Esophagus squamous epithelium (tissue), 5 donors: ENCODE measurements at places on chromosomes 7 and 10.

- DNase-seq = no peak
Measured at GRCh38 chr7:96663871-96664445, 45.7 kb downstream of the SEM1 start.

GRCh38 chr7:461453-462172 is 58.0 kb downstream of the PDGFA start:
- no peak for DNase-seq

GRCh38 chr10:58320351-58321049 is 14.3 kb upstream of the UBE2D1 start:
- DNase-seq = no peak

DNA sequence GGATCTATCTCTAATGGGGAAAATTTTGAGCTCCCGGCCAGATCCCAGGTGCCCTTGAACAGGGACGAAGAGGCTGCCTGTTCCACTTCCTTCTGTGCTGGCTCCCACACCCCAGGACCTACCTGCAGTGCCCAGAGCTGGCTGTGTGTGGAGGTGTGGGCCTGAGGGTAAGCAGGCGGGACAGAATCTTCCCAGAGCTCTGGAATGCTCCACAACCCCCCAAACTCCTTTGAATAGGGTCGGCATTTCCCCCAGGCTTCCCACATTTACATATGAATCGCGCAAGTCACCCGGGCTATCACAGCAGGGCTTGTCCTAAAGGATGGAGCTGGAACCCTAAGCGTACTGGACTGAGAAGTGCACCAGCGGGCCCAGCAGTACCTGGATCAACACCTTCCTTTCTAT is 95.9 kb downstream of the DNMBP start:
- no peak for DNase-seq

- DNase-seq = no peak
Measured at GRCh38 chr7:144907577-144907976, 71.7 kb upstream of the TPK1 start.

DNA sequence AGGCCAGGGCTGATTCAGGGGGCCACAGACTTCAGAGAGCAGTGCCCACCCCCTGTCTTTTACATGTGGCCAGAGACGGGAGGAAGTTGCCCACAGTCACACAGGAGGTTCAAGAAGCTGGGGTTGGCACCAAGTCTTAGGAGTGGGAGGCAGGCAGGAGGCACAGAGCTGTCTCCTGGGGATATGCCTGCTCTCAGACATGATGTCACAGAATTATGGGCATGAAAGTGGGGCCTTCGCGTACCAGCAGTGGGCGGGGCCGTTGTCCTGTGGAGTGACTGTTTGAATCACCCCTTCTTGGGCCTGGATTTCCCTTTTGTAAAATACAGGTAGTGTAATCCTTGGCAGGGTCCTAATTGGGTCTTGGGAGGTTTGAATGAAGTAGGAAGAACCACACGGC is 81.2 kb upstream of the PPIF start:
- no peak for DNase-seq

DNA sequence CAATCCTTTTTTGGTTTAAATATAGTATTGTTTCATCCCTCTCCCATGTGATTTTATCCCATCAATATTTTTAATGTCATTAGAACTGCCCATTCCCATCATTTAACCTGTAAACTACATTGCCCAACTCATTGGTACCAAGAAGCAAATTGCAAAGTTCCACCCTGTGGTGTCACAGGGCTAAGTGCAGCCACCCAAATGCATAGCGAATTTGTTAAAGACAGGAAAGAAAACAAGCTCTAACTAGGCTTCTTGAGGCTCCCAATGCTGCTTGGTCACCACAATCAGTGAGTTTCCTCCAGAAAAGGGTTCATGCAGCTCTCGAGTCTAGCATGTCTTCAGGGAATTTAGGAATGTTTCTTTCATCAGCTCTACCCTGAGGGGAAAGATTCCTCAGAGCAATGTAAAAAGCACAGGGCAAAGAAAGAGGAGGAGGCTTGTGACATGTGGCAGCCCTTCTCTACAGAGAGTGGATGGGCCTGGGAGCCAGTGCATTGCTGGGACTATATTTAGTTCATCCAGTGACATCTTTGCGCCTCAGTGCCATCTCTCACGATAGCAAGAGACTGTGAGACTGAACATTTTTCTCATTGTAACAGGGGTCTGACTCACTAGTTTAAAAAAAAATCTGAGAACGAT is 58.1 kb downstream of the CAV1 start:
- DNase-seq = no peak

- no peak for DNase-seq
Measured at GRCh38 chr7:101549734-101550133, 79.4 kb downstream of the MYL10 start.

- DNase-seq = no peak
Measured at GRCh38 chr10:58648131-58648530, 135.5 kb downstream of the BICC1 start.

- no peak for DNase-seq
Measured at GRCh38 chr7:155732286-155732685, 80.0 kb downstream of the SHH start.

GRCh38 chr7:142776206-142776844 is 5.6 kb downstream of the PRSS2 start:
- no peak for DNase-seq

- DNase-seq = no peak
Measured at GRCh38 chr10:18400201-18400905, 251.0 kb downstream of the NSUN6 start.

DNA sequence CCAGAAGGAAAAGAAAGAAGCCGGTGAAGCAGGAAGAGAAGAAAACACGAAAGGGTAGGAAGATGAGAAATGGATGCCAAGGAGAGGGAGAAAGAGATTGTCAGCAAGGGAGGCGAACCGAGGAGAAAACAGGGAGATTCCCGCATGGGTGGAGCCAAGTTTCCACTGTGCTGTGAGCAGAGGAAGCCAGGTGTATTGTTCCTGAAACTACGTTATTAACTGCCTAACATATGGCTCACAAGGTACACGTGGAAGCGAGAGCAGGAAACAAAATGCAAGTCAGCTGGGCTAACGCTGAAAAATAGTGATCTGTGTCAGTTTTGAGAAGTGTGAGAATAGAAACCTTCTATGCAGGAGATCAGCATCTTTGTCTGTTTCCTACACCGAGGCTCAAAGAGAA is 20.4 kb upstream of the HIPK2 start:
- DNase-seq = no peak

DNA sequence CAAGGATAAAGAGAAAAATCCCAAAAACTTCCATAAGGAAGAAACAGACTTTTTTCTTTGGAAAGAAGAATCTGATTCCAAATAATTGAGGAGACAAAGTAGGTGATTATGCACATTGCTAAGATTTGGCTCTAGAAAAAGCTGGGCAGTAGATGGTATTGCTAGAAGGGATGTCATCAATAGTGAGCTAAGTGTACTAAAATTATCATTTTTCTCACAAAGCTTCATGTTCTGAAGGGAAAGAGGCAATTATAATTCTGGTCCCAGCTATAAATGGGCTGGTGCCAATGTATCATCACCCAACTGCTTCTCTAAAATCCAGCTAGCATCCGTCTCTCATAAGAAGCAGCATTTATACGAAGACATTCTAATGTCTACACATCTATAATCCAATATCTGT is 23.9 kb downstream of the STEAP1 start:
- DNase-seq = no peak

DNA sequence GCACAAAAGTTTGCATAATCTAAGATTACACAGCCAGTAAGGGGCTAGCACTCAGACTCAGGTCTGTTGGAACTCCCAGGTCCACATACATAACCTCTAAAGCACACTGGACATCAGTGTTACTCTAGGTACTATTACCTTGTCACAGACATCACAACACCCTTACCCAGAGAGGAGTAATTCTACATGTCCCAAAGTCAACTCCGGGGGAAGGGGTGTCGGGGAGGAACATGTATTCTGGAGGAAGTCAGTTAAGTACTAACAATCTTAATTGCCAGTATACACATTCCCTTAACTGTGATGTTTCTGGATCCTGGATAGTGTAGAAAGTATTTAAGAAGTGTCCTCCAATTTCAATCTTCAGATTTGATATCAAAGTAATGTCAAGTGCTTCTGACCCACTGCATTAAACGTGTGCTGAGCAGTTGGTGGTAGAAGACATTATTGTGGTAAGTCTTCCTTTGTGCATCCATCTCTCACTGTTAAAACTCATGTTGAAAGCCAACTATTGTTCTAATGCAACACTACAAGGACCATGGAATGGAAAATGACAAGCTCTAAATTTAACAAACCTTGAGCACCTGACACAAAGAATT is 155.4 kb downstream of the CRPPA start:
- no peak for DNase-seq

GRCh38 chr7:127692200-127692599 is 40.2 kb downstream of the SND1 start:
- DNase-seq = no peak

DNA sequence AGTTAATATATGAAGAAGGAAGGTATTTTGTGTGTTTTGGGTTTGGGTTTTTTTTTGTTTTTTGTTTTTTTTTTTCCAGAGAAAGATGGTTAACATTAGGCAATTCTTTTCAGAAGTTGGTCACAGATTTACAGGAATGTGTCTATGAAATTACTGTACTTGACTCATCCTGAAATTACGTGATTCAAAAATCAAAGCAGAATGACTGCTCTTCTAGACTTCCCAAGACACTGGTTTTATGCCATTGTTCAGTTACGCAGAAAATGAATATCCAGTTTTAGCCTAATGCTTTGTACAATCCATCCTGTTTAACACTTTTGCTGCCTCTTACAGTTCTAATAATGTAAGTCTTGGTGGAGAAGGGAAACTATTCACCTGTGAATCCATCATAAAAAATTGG is 39.7 kb upstream of the CELF2 start:
- DNase-seq = no peak

DNA sequence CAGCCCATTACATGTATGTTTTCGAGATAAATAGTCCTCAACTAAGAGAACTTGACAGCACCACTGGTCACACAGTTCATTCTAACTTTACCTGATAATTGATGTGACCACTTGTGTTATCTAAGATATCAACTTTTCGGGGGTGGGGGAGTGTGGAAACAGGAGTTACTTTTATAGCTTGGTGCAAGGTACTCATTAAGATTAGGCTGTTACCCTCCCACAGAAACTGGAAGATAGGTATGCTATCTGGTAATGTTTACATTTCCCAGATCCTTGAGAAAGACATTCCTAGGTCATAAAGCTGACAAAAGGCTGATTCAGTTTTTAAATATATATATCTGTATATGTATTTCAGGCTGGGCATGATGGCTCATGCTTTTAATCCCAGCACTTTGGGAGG is 11.1 kb downstream of the ERVW-1 start:
- no peak for DNase-seq

GRCh38 chr7:137480824-137481365 is 137.4 kb upstream of the PTN start:
- no peak for DNase-seq

DNA sequence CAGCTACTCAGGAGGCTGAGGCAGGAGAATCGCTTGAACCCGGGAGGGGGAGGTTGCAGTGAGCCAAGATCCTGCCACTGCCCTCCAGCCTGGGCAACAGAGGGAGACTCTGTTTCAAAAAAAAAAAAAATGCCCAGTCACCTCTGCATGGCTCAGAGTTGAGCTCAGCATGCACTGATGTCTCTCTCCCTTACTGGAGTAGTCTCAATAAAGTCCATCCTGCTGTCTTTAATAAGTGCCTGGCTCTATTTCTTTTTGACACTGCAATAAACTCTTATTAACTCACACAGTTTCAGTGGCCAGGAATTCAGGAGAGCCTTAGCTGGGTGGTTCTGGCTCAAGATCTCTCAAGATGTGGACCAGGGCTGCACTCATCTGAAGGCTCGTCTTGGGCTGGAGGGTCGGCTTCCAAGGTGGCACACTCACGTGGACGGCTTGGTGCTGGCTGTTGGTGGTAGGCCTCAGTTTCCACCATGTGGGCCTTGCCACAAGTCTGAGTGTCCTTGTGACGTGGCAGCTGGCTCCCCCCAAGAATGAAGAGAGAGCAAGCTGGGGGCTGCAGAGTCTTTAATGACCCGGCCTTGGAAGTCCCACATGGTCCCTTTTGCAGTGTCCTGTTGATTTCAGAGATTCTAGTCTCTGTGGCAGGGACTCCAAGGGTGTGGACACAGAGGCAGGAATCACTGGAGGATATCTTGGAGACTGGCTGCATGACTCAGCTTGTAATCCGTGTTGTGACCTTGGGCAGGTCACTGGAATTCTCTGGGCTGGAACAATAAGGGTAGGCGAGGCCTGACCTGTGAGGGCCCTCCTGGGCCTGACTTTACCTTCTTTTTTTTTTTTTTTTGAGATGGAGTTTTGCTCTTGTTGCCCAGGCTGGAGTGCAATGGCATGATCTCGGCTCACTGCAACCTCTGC is 85.9 kb upstream of the KMT2C start:
- no peak for DNase-seq

GRCh38 chr10:18000601-18001000 is 48.9 kb downstream of the SLC39A12 start:
- no peak for DNase-seq

DNA sequence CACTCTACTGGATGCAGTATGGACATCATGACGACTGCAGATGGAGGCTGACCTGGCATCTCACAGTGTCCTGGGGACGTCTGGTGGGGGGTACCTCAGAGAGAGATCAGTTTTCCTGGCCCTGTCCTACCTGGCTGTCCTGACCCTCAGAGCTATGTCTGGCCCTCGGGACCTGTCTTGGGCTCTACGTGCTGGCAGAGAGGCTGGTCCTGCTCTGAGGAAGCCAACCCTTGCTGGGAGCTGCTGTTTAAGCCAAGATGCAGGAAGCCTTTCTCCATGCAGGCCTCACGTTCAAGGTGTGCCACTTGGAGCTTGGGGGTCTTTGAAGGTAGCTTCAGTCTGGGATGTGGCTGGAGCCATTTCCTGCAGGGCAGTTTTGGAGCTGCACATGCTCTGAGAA is 42.1 kb upstream of the CXCL12 start:
- no peak for DNase-seq

GRCh38 chr10:121851786-121852185 is 76.0 kb downstream of the ATE1 start:
- DNase-seq = no peak

DNA sequence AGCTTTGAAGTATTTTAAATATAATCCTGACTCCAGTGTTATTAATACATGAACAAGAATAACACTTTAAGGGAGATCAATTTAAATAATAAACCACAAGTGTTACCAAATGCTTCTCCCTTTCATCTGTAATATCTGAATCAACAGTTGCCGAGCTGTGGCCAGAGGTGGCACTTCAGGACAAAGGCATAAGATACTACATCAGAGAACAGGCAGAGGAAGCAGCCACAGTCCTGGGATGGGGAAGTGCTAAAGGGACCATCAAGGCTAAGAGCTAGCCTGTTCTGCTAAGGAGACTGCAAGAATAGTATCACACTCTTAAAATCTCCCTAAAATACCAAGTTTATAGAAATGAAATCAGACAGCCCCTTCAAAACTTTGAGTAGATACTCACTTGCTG is 378.2 kb upstream of the PRKCQ start:
- DNase-seq = no peak

GRCh38 chr7:41475801-41476459 is 227.0 kb downstream of the INHBA start:
- no peak for DNase-seq
